ENCODE measurements at places on chromosomes 3 and 15.

DNA sequence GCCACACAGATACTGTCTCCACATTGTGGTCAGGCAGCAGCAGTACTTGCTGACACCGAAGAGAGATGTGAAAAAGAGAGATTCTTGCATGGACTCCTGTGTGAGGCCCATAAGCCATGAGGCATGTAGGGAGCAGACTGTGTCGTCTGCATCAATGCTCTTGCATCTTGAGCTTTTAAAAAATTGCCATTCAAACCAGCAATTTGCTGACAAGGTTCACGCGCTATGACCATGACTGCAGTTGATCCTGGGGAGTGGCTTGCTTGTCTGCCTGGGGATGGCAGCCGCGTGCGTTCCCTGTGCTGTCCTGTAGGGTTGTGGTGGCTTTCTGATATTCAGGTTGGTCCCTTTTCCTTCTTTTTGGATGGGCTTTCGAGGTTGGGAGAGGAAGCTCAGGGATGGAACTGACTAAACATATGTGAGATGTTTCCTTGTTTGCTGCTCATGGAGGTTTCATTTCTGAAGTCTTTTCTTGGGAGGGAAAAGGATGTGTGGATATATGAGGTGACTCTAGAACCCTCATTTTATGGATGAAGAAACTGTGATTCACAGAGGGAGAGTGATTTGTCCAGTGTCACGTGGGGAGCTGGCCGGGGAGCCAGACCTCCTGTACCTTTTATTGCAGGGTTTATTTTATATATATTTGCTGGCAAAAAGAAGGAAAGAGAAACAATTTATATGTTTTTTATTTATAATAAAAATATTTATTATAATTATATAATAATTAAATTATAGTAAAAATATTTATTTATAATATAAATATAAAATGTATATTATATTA, 48.6 kb downstream of the LPP start:
- no peak for DNase-seq

- no peak for DNase-seq
Measured at GRCh38 chr3:5029715-5030114, 50.5 kb downstream of the BHLHE40 start.

DNA sequence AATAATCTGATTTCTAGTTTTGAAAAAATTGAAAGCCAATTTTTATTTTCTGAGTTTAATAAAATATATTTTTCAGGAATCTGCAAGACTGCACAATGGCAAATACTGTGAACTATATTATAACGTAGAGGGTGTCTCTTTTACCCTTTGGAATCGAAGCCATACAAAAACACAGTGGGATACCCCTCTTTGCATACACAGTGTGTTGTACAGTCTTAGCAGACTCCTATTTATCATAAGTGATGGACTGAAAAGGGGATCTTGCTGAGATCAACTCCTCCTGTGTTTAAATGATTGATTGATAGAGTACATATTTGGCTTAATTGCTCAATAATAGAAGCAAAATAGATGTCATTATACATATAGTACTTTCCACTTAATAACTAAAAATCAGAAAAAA, 981.2 kb downstream of the NSUN3 start:
- DNase-seq = no peak

GRCh38 chr3:20148466-20148865, 37.5 kb downstream of the SGO1 start:
- no peak for DNase-seq

- no peak for DNase-seq
Measured at GRCh38 chr15:89631902-89632264, 23.4 kb downstream of the KIF7 start.

DNA sequence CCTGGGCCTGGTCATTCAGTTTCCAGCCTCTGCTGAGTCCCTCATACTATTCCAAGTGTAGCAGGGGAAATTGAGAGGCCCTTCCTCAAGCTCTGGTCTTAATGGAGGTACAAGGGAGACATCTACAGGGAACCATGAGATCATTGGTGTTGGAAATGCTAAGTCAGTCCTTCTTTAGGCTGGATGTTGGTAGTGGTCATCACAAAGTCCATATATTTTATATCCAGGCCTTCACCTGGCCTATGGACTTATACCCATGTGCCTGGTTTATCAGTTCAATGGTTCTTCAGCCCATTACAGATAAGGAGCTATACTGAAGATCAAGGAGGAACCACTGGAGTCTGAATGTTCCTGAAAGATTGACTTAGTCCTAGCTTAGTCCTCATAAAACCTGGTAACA, 135.0 kb downstream of the STAG1 start:
- no peak for DNase-seq

GRCh38 chr3:52345521-52346109, 29.5 kb downstream of the DNAH1 start:
- DNase-seq = no peak

DNA sequence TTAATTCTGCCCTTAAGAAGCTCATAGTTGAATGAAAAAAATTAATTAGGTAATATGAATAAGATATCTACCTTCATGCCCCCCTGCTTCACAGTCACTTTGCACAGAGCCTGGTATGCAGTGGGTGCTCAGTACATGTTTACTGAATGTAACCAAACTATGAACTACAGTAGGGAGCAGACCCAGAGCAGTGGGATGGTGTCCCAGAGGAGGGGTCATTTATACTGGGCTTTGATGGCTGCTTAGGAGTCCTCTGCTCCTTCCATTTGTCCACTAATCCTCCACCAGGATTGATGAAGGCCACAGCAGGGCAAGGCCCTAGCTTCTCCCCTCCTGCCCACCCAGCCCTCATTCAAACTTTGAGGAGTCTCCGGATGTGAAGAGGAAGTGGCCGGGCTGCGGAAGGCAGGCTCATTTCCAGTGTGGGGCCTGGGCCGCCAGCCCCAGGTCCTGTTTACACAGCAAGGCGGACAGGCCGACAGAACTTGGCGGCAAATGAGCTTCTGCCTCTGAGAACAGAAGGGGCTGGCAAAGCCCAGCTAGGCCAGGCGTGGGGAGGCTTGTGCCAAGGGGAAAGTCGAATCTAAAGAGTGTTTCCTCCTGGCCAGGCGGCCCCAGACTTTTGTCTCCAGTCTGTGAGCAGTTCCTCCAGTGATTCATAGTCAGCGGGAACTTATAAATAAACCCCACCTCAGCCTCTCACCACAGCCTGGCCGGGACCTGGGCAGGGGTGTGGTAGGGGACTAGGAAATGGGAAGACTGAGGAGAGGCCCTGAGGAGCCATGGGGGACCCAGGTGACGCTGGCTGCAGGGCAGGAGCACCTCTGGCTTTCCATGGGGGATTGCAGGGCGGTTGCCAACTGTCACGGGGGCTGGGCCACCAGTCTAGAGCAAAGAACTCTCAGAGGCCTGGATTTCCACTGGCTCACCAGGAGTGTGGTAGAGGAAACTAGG, 51.6 kb upstream of the LCTL start:
- peak; percentile 53 for DNase-seq

DNA sequence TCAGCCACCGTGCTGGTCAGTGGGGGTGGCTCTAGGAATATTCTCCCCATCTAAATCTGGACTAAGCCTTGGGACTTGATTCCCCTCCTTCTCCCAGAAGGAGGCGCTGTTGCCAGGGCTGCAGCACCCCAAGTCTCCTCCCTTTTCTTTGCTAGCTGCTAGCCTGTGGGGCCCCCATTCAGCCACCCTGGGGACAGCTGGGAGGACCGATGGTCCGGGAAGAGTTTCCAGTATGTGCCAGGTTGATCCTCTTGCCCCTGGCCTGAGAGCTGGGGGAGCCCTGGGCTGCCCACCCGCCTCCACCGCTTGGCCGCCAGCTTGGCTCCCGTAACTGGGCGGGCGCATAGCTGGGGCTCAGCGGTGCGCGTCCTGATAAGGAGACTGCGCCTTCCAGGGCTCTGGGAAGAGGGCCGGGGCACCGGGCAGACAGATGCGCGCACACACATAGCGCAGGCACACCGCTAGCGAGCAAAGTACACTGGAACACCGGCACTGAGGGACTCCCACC, 4.2 kb downstream of the SMAD6 start:
- DNase-seq = no peak

GRCh38 chr15:26421065-26421464, 351.8 kb downstream of the GABRB3 start:
- DNase-seq = no peak

- DNase-seq = no peak
Measured at GRCh38 chr3:161310649-161311423, 60.5 kb downstream of the SPTSSB start.

- no peak for DNase-seq
Measured at GRCh38 chr15:45448066-45448915, 69.9 kb upstream of the GATM start.

DNA sequence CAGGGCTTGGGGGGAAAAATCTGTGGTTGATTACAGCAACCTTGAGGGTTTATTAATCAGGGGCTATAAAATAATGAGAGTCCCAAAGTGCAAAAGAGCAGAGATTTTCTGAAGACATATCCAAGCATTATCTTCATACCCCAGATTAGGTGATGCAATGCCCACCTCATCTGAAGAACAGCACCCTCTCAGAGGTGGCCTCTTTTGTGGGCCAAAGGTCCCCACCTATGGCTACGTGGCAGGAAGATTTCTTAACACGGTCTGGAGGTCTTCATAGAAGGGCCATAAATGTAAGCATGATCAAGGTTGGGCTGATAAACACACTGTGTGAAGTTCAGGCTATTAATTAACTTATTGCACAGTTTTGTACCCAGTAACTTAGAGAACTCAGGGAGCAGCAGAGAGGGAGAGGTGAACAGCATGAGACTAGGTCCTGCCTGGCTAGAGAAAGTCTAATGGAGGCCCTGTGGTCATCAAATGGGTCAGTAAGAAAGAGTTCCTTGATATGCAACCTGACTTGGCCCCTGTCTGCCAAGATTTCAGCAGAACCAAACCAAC, 29.6 kb upstream of the RBP2 start:
- no peak for DNase-seq

GRCh38 chr3:16186086-16186485, 11.6 kb downstream of the GALNT15 start:
- no peak for DNase-seq

- peak; percentile 19 for DNase-seq
Measured at GRCh38 chr15:29270169-29270955, 740 bp upstream of the NSMCE3 start.

GRCh38 chr3:156291272-156292123, 171.1 kb downstream of the KCNAB1 start:
- peak; percentile 57 for DNase-seq

DNA sequence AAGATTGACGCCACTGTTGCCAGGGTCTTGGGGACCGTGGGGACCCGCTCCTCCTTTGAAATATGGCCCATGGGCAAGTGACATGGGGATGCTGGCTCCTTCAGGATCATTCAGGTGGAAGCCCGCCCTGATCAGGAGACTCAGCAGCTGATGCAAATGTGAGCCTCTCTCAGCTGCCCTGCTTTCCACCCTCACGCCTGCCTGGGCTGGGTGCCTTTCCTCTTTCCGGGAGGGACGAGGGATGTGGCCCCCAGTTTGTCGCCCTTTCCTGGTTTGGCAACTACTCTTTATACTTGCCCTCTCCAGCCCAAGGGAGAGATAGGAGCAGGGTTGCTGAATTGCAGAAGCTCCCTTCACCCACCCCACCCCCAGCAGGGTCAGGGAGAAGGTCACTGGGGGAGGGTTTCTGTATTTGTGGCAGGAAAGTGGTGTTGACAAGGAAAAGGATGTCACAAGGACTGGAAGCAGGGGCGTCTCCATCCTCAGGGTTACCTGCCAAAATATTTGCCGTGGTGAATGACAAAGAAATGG, 21.8 kb downstream of the DNASE1L3 start:
- no peak for DNase-seq

DNA sequence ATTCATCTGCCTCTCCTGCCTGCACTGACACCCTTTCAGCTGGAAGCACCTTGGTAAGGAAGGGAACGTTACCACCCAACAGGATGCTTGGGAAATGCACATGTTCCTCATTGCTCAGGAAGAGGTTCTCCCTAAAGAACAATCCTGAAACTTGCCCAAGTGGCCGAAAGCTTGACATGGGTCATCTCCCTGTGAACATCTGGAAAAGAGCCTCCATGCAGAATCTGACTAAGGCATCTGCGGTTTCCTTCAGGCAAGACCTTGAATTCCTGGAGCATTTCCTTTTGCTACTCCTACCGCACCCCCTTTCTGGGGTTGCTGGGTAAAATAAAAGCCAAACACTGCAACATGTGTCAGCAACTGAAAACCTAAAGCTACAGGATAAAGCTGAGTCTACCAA, 68.7 kb upstream of the SNRK start:
- DNase-seq = no peak

GRCh38 chr15:81829918-81830317, 215.9 kb downstream of the MEX3B start:
- DNase-seq = no peak

DNA sequence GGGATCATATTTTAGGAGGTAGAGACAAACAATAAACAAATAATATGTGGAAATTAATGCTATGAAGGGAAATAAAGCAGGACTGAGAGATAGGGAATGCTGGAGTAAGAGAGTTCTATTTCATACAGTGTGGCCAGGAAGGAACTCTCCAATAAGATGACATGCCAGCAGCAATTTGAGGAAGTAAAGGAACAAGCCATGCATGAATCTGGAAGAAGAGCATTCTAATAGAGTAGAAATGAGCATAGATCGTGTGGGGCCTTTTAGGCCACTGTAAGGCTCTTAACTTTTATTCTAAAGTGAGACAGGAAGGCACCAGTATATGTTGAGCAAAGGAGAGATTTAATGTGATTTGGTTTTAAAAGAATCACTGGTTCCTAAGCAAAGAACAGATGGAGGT, 126.3 kb downstream of the DMXL2 start:
- no peak for DNase-seq

DNA sequence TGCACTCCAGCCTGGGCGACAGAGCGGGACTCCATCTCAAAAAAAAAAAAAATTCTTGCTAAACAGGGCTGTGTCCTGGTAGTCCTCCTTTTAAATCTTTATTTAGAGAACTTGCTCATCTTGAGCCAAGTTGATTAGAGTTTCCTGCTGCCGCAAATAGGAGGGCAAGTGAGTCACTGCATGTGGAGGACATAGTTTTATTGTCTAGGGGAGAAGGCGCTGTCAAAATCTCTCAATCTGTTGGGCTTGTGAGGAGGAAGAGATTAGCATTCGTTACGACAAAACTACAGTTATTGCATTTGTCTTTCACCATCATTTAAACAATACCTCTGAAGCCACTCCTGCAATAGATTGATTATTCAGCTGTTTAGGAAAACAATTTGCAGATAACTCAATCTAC, 11.5 kb downstream of the MUC4 start:
- no peak for DNase-seq

DNA sequence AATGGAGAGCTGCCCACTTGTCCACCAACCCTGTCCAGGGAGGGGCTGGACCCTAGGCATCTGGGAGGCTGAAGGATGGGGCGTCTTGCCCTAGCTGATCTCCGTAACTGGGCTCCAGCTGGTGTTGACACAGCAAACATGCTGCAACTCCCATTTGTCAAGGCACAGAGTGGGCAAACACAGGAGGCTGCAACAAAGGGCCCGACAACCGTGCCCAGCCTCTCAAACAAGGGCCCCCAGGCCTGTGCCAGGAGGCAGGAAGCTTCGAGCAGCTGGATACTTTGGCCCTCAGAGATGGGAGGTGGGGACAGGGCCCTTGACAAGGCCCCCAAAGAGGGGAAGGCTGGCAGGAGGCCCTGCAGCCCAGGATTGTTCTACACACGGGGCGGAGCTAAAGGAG, 64.2 kb upstream of the TMEM115 start:
- DNase-seq = no peak
